Mesendoderm (in vitro differentiated cells): ENCODE measurements at places on chromosomes 11 and 22.

DNA sequence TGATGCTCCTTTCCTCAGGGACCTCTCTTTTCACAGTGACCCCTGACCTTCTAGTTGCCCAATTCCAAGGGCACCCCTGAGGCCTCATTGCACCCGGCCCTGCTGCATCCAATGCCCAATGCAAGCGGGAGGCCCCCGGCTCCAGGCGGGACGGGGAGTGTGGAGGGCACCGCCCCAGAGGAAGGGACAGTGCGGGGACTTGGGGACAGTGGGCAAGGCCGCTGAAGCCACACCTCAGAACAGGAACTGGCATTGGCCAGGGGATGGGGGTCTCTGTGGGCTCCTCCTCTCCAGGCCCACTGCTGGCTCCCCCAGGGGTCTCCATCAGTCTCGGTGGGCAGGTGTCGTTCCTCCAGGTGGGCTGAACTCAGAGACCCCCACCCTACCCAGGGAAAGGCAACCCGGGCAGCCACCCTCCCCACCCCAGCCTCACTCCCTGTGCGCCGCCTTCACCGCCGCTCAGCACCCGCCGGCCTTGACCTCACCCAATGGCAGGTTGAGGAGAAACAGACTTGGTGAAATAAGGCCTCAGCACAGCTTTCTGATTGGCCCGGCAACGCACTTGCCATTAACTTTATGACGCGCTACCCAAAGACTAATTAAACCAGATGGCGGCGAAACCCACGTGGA is 1312.0 kb downstream of the BRD1 start:
- DNase-seq: no peak

- DNase-seq: no peak
Observed at GRCh38 chr11:8532475-8532874, 61.6 kb downstream of the STK33 start.

DNA sequence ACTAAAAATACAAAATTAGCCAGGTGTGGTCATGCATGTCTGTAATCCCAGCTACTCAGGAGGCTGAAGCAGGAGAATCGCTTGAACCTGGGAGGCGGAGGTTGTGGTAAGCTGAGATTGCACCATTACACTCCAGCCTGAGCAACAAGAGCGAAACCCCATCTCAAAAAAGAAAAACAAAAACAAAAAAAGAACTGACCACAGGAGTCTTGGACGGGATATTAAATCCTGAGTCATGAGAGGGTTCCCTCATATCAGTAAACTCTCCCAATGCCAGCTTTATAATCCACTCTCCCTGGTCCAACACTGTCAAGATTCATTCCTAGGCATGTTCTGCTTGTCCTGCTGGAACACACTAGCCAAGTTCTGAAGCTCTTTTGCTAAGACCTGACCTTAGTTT is 61.5 kb upstream of the EP300 start:
- DNase-seq: no peak

DNA sequence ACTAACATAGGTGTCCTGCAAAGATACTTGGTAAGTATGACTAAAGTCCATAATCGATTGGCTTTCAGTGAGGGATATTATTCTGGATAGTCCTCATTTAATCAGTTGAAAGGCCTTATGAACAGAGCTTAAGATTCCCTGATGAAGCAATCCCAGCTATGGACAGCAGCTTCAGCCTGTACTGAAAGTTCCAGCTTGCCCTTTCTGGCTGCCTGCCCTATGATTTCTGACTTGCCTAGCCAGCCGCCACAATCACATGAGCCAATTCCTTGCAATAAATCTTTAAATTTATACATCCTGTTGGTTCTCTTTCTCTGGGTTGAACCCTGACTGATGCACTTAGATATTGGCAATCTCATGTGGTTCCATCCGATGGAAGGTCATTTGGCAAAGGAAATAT is 759.0 kb upstream of the API5 start:
- no peak for DNase-seq

- DNase-seq: no peak
Observed at GRCh38 chr11:132423266-132423665, 1052.9 kb downstream of the NTM start.

GRCh38 chr22:44685384-44686056 is 16.5 kb upstream of the PRR5 start:
- peak; percentile 76 for DNase-seq
